ENCODE measurements at places on chromosomes 6 and 20. TPM values are rescaled to one million over a fixed set of nuclear protein-coding genes. Genes with fewer than 3 reads are reported as not detected.

GRCh38 chr6:143053856-143054255 is 6.8 kb upstream of the AIG1 start:
- no peak for DNase-seq

DNA sequence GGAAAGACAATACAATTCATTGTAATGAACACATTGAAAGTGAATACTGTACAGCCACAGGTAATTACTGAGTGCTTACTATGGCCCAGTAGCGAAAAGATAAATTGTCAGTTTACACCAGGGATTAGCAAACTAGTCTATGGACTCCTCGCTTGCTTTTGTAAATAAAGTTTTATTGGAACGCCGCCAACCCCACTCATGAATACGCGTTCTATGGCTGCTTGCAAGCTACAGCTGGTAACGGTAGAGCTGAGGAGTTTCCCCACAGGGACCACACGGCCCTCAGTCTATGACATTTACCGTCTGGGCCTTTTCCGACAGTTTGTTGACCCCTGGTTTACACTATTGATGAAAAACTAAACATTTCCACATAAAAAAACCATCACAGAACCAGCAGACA is 24.2 kb downstream of the LAMA5 start:
- no peak for DNase-seq

Gene BHLHE23
- not detected for total RNA-seq

Gene FKBP1C
- 0.35 TPM for total RNA-seq

- no peak for DNase-seq
Measured at GRCh38 chr6:110828396-110828795, 13.1 kb upstream of the CDK19 start.

DNA sequence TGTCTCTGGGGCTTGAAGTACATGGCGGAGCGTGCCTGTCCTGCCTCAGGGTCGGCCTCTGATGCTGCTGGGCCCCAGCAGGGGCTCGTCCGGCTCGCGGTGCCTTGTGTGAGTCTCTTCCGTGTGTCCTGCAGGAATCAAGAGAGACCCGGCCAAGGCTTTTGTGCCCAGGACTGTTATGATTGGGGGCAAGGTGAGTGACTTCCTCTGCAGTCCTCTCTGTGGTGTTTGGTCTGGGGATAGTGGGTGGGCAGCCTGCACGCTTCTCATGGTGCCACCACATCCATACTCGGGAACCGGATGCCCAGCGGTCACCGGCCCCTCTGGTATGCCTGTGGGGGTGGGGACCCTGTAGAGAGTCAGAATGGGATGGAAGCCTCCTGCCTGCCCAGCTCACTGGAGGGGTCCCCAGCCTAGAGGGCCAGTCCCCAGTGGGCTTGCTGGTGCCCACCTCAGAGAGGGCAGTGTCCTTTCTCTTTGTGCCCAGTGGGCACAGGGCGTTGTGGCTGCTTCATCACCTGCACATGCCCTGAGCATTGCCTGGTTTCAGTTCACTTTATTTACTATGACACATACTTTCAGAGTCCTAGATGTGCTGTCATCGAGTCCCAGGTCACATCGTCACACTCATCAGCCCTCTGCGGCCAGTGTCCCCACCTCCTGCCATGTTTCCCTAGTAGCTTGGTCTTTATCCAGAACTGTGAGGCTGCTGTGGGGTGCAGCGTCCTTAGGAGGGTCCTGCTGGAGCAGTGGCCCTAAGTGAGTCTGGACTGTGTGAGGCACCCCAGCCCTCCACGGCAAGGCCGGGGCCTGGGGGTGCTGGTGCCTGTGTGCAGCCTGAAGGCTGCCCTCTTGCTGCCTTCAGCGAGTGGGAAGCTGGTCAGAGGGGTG is 40.7 kb downstream of the PYGB start:
- DNase-seq, result no peak

Gene NCR2
- not detected for total RNA-seq

GRCh38 chr20:11375335-11375734 is 542.4 kb upstream of the BTBD3 start:
- DNase-seq, result no peak

Gene TBC1D22B
- total RNA-seq, result 14.6 TPM

GRCh38 chr6:87922947-87923330 is 124.7 kb upstream of the SPACA1 start:
- DNase-seq, result no peak

- no peak for DNase-seq
Measured at GRCh38 chr6:162825597-162825996, 97.8 kb downstream of the PACRG start.

DNA sequence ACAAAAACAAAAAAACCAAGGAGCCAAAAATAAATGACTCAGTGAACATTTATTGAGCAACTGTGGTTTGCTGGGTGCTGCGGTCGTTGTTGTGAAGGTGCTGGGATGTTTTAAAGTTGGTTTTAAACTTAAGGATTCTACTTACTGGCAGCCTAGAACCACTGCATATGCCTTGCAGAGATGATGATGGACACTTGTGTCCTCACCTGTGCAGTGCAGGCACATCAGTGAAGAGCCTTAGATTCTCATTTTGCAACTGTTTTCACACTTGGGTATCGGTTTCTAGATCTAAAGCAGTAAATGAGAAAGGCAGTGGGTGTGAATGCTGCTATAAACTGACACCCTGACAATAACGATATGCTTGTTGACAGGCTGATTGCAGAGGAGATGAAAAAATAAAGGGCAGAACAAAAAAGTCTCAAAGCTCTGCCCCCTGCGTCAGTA is 68.8 kb downstream of the UTRN start:
- no peak for DNase-seq

Gene TRIM31
- 181 TPM for total RNA-seq

Gene AFG1L
- total RNA-seq, result 7.1 TPM

GRCh38 chr6:138977646-138978167 is 10.3 kb downstream of the REPS1 start:
- DNase-seq, result no peak

Gene GTSF1L
- total RNA-seq, result not detected

DNA sequence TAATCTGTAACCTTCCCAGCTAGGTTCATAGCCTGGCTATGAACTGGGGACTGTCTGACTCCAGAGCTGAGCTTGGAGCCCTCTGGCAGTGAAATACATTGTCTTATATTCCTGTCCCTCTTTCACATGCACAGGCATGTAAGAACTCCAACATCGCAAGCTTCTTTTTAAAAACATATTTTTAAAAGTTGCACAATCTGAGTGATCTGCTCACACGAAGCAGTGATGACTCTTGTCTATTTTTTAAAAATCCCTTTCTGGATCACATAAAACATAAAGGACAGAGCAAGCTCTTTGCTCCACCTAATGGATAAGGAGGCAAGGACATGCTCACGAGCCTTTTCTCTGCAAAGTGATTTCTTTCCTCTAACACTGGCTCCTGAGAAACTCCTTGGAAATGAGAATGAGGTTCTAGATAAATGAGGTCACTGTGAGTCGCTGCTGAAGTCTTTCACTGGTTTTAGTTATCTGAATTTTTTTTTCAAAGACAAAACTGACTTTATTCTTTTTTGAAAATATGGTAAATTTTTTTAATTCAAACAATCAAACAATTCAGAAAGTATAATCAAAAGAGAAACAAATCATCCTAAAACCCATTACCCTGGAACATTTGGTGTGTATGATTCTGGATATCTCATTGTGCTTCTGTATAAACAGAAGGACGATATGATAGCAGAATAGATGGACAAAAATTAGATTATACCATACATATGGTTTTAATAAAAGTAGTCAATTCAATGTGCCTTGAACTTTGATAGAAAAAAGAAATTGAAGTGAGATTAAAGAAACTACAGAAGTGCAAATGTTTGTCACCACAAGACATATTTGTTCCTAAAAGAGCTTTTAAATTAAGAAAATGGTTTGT is 30.8 kb downstream of the IL20RA start:
- no peak for DNase-seq

DNA sequence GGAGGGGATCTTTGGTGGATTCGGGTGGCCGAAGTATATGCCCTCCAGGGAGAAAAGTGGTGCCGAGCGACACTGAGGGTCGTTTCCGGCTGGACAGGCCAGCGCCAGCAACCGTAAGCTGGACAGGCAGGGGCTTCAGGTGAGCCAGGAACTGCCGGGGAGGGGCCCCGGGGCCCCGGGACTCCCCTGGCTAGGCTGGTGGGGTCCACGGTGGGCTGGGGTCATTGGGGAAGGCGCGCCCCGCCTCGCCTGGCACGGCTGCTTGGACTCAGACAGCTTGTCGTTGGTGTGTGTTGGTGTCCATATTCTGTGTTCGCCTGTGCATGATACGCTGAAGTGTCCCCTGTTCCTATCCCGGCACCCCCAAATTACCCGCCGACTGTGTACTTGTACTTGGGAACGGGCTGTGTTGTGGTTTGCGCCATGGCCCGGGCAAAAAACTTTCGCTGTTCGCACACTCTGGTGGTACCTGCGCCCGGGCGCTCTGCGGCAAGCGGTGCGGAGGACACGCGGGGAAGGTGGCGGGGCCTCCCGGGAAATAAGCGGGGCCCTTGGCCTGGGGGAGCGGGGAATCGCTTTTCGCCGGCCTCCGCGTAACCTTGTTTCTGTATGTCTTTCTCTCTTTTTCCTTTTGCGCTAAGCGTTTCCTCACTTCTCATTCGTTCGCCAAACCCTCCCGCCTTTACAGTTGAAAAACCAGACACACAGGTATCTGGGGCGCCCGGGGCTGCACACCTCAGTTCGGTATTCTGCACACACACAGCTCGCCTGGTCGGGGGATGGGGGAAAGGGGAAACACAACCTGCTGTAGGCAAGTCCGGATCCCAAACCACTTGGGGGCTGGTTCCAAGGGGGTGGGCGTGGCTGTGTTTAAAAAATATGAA is 3.2 kb downstream of the GNAS start:
- DNase-seq, result peak; percentile 81

Gene GMDS
- total RNA-seq, result 52.5 TPM

Gene SPATA25
- total RNA-seq, result 5.8 TPM

DNA sequence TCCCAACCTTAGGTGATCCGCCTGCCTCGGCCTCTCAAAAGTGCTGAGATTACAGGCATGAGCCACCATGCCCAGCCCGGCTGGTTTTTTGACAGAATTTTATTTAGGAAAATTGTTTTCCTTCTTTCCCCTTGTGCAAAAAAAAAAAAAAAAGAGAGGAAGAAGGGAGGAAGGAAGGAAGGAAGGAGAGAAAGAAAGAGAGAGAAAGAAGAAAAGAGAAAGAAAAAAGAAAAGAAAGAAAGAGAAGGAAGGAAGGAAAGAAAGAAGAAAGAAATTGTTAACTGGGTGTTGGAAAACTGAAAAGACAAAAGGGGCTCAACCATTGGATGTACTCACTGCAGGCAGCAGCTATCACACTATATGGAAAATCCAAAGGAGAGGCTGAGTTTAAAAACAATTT is 1.4 kb upstream of the RNF8 start:
- DNase-seq, result no peak

DNA sequence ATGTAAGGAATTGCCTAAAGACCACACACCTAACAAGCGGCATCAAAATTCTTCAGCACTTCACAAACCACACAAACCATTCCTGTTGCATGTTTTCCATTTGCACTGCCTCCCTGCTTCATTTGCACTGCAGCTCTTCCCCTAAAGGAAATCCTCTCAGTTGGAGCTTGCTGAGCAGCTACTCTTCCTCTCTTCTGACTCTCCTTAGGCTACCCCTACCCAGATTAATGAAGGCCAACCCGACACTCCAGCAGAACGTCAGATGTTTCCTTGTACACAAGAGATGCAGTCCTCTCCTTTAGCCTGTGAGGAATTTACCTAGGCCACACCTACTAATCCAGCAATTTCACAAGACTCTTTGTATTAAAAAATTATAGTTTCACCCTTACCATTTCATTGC is 8.1 kb downstream of the BEND6 start:
- DNase-seq, result no peak

Gene CD83
- 5.1 TPM for total RNA-seq

DNA sequence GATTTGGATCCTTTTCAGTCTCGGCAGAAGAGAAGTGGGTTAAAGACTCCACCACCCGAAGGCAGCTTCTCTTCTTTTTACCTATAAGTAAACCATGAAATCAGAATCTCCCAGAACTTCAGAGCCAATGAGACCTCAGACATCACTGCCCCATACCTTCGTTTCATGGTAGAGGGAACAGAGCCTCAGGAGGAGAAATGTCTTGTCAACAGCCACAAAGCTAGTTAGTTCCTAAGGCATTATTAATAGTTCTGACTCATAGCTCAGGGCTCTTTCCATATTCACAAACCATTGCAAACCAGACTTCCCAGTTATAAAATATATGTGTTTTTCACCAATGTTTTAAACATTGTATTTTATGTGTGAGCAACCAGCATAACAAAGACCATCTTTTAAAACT is 118.7 kb upstream of the RIPOR2 start:
- no peak for DNase-seq

Gene CPNE1
- 505 TPM for total RNA-seq

DNA sequence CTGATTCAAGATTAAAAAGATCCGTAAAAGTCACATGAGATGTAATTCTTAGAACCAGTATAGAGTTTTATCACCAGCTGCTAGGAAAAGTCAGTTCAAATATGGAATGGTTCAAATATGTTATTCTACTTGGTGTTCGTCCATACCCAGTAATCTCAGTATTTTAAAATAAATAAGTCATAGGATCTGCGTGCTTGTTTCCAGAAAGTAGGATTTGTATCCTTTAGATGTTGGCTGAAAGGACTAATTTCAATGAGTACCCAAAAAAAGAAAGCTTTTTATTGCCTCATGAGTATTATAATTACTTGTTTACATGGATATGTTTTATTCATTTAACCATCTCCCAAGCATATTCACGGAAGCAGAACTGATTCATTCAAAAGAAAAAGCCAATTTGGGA is 12.2 kb downstream of the TPD52L1 start:
- no peak for DNase-seq

All from Calu3 (cell line).